ENCODE measurements at places on chromosomes 6 and 20.

- no peak for DNase-seq
Observed at GRCh38 chr20:39468703-39469102, 506.6 kb downstream of the DHX35 start.

DNA sequence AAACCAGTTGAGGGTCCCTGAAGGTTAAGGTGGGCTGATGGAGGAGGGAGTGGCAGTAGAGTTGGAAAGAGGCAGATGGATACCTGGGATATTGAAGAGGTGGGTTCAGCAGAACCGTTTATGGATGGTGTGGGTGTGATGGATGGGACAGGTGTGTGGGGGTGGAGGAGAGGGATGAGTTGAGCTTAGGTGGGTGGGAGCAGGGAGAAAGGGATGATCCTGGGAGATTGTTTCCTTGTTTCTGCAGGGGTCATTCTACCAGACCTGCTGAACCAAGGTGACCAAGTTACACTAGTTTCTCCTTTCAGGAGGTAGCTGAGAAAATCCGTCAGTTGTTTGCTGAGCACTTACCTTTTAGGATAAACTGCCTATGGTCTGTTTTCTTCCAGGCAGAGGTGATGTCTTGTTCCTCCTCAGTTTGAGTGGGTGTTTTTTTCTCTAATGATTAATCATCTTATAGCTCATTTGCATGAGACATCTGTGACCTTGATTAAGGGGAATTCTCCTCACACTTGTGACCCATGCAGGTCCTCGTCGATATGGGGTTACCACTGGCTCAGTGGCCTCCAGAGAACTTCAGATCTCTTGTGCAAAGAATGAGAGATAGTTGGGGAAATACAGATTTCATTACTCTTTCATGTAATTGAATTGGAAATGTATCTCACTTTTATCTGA, 53.0 kb downstream of the FARS2 start:
- DNase-seq, result no peak

DNA sequence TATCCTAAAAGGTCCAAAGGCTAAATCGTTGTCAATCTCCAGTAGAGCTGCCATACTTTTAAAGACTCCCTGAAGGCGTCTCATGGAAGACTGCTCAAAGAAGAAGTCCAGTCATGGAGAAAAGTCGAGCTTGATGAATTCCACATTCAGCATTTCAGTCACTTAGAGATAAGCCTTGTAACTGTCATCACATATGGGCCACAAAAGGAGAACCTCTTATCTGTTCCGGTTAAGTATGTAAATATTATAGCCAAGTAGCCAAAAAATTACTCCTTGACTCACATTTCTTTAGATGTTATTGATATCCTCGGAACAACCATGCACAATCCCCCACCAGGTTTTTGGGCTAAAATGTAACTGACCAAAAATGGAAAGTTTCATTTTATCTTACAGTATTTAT, 9.8 kb upstream of the CNKSR3 start:
- DNase-seq, result no peak

DNA sequence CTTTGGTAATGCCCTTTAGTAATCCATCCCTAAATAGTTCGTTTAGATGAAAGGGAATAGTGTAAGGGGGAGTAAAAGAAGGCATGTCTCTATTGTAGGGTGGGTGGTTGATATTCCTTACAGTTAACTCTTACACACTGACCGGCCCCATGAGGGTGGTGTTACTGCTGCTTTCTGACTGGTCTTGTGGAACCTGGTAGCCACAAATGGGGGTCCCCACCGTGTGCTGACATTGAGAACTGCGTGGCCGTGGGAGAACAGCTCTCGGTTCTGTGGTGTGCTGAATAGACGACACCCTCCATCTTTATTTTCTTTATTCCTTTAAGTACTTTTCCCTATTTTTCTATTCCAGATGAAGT, 19.3 kb downstream of the MRAP2 start:
- DNase-seq, result no peak

GRCh38 chr6:21947731-21948386, 349.0 kb downstream of the PRL start:
- DNase-seq, result no peak

DNA sequence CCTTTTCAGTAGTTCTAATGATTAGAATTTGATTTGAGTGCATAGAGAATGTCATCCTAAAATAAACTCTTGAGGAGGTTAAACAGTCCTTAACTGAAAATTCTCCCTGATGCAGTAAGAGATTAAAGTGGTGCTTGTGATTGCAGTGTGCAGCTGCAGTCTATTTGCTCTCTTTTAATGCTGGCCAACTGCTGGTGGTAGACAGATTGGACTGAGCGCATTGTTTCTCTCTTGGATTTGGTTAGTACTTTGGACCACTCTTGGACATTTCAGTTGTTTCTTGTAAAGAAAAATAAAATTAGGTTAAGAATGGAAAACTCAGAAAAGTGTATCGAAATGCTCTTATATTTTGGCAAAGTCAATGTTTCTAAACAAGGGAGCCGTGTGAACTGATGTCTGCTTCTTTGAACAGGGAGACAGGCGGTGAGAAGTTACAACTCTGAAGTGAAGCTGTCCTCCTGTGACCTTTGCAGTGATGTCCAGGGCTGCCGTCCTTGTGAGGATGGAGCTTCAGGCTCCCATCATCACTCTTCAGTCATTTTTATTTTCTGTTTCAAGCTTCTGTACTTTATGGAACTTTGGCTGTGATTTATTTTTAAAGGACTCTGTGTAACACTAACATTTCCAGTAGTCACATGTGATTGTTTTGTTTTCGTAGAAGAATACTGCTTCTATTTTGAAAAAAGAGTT, 127.2 kb downstream of the CD109 start:
- no peak for DNase-seq

DNA sequence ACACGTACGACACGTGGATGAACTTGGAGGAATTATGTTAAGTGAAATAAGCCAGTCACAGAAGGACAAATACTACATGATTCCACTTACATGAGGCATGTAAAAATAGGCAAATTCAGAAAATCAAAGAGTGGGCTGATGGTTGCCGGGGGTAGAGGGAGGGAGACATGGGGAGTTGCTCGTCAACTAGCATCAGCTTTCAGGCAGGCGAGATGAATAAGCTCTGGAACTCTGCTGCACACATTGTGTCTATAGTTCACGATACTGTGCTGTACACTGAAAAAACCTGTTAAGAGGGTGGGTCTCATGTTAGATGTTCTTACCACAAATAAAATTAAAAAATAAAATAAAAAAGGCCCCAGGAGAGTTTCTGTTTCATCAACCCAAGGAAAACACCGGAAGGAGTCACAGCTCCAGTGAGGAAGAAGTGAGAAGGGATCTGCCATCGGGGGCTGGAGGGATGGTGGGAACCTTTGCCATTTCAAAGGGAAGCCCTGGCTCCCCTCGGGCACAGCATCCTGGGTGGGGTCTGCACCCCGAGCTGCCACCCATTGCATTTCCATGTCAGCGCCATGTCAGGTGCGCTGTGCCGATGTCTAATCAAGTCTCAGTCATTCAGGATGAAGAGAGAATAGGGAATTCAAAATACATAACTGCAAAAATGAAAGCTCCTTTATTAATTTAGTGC, 98.3 kb downstream of the SLC22A23 start:
- DNase-seq, result no peak

- DNase-seq, result no peak
Observed at GRCh38 chr6:123332070-123332469, 304.7 kb downstream of the TRDN start.

DNA sequence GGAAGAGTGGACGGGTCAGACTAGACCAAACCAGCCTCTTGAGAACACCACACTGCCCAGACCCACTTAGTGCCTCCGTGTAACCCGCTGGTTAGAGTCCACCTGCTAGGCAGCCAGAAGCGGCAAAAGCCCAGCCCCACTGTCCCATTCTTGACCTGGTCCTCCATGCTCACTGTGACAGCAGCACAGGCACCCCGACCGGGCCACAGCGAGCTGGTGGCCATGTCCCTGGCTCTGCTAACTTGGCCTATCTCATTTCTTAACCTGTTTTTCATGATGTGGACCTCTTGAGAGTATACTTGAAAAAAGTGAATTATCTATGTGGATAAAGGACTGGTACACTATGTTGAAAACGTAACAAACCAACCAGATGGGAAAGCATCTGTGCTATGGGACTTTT, 44.9 kb upstream of the TMEM181 start:
- DNase-seq, result no peak

DNA sequence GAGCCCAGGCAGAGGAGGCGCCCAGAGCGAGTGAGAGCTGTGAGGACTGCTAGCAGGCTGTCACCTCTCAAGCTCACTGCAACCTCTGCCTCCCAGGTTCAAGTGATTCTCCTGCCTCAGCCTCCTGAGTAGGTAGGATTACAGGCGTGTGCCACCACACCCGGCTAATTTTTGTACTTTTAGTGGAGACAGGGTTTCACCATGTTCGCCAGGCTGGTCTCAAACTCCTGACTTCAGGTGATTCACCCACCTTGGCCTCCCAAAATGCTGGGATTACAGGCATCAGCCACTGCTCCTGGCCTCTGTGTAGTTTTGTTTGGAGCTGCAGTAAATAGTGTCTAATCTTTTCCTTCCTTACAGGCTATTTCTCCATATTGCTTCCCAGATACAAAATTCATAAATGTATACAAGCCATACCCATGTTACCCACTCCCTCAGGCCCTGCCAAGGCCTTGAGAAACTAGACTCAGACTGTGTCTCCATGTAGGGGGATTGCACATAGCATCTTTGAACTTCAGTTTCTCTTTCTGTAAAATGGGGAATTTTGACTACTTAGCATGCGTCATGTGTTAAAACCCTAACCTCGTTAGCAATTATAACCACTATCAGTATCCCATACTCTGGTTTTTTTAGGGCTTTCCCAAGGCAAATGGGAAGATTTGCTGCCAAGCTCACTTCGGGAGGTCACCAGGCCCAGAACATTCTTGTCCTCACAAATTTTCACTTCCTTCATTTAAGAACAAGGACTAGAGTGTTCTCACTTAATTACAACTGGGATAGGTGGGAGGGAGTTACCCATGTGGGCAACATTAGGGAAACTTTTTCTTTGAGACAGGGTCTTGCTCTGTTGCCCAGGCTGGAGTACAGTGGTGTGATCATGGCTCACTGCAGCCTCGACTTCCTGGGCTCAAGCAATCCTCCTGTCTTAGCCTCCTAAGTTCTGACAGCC, 67.3 kb upstream of the DDR1 start:
- peak; percentile 38 for DNase-seq

DNA sequence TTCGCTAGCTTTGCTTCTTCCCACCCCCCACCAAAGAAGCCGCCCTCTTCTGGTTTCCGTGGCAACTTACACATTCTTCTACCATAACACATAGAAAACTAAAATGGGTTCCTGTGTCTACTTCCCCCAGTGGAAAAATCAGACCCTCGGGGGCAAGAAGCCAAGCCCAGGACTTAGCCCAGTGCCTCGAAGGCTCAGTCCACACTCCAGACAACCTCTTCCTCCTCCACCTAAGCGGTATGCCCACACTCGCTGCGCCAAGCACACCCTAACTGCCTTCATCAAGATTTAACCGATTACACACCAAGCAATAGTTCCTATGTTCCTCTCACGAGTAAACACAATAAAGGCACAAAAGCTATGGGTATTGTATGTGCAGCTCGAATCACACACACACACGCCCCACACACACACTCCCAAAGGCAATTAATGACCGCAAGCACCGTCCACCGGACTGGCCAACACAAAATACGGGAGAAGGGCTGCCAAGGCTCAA, 537 bp downstream of the PPIL4 start:
- DNase-seq, result peak; percentile 55

GRCh38 chr20:49851231-49851705, 38.6 kb downstream of the SLC9A8 start:
- no peak for DNase-seq

DNA sequence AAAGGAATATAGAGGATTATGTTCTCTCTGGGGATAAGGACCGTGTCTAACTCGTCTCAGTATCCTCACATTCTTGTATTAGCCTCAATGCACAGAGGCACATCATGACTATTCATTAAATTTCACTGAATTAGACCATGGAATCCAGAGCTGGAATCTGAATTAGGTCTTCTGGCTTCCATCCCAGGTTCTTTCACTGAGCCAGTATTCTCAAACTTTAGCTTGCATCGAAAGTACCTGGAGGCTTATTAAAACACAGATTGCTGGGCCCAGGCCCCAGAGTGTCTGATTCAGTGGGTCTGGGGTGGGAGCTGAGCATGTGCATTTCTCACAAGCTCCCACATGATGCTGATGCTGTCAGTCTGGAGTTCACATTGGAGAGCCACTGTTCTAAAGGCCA, 142.0 kb downstream of the UST start:
- no peak for DNase-seq

DNA sequence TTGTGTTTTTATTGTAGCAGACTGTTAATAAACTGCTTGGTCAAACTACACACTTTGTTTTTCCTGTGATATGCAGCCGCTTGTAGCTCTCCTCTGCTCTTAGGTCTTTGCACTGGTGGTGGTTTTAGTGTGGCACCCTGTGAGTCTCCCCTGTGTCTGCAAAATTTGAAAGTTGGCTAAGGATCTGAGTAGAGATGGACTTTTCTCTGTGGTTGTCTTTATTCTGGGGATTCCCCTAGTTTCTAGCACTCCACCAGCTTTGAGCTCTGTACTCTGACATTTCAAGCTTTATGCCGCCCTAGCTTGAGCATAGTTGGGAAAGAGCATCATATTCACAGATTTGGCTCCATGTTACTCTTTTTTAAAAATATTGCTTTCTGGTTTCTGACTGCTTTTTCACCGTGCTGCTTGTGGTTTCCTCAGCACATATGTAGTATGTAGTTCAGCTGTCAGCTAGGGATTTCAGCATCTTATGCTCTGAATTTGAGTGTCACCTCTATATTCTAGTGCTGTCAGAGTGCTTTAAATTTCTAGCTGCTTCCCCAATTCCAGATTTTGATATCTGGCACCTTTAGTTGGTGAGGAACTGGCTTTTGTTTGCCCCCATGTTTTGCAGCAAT, 25.4 kb downstream of the CDYL start:
- no peak for DNase-seq

DNA sequence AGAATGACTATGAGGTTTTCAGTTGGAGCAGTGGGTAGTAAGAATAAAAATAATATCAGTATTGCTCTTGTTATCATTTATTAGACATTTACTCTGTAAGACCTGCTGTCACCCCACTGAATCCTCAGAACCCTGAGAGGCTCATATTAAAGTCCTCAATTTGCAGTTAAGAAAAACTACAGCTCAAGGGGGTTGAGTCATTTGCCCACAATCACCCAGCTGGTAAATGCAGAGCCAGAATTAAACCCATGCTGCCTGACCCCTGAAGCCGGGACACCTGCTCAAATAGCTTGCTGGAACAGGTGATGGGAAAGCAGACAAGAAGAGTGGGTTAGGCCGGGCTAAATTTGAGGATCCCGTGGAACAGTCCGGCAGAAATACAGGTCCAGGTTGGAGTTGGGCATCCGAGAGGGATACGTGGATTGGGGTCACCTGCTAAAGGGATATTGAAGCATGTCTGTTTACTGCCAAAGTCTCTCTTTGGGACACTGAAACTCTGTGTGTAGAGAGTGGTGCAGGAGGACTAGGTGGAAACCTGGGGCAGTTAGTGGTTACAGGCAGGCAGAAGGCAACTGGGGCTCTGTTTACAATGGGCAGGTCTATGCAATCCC, 344.1 kb downstream of the CDC5L start:
- no peak for DNase-seq

DNA sequence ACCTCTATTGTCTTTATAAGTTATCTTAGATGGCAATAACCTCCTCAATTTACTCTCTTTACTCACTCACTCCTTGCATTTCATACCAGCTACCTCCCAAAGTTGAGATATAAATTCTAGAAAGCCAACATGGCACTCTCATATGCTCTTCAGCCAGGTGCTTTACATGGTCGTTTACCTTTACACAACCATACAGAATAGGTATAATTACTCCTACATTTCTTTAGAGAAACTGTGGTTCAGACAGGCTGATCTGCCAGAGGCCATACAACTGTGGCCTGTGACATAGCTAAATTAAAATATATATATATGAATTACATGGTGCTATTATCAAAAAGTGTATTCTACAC, 45.7 kb downstream of the HBS1L start:
- no peak for DNase-seq
